ENCODE measurements at places on chromosomes 12 and 14. TPM values are rescaled to one million over a fixed set of nuclear protein-coding genes. Genes with fewer than 3 reads are reported as not detected.

C3AR1 gene
- total RNA-seq: 10.7 TPM

TMCC3 gene
- 0.29 TPM for total RNA-seq

DIP2B gene
- 14.8 TPM for total RNA-seq

KLHL33 gene
- 0.44 TPM for total RNA-seq
